ENCODE measurements at places on chromosomes 12 and 14.

DNA sequence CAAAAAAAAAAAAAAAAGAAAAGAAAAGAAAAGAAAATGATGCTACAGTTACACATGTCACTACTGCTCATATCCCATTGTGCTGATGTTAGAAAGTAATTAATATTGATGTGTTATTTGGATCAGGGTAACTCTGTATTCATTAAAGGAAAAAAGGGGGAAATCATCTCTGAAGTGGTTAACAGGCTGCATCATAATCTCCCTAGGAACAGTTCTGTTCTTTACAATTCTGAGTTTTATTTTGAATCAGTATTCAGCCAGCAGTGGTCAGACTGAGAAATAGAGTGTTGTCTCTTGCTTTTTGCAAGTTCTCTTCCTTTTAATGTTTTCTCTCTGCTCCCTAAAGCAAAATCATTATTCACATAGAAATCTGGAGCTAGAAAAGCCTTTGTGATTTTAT, 128.6 kb upstream of the CRY1 start:
- DNase-seq, result no peak

- DNase-seq, result no peak
Measured at GRCh38 chr12:25775968-25776367, 182.5 kb upstream of the RASSF8 start.

GRCh38 chr14:71322655-71323250, 415.5 kb downstream of the PCNX1 start:
- peak; percentile 36 for DNase-seq

GRCh38 chr14:44297437-44297836, 209.6 kb downstream of the FSCB start:
- DNase-seq, result no peak

- no peak for DNase-seq
Measured at GRCh38 chr12:25594376-25594775, 41.3 kb upstream of the LMNTD1 start.

All from AG09319 (cell line).